A549 treated with CORT108297 at 1 μM for 4 hours (cell line): ENCODE measurements at places on chromosomes 13 and 19. TPM values are rescaled to one million over a fixed set of nuclear protein-coding genes. Genes with fewer than 3 reads are reported as not detected.

The ARL11 gene
- total RNA-seq: not detected in 5 replicates

The F10 gene
- not detected in 5 replicates for total RNA-seq

The DPY19L3 gene
- 10.3 to 15.0 TPM (median 12.7 TPM) in 5 replicates for total RNA-seq

The ACP7 gene
- 0.12 to 0.22 TPM (median 0.14 TPM) in 5 replicates for total RNA-seq

The CGB2 gene
- 0.33 to 0.71 TPM (median 0.35 TPM) in 4 of 5 replicates, not detected in the other for total RNA-seq

The KRTDAP gene
- not detected in 5 replicates for total RNA-seq

The ISYNA1 gene
- total RNA-seq: 25.9 to 47.4 TPM (median 43.7 TPM) in 5 replicates

The IL11 gene
- 42.1 to 61.8 TPM (median 53.6 TPM) in 5 replicates for total RNA-seq

The U2AF1L4 gene
- total RNA-seq: 26.6 to 31.3 TPM (median 28.4 TPM) in 5 replicates

The CYP2A7 gene
- not detected in 5 replicates for total RNA-seq
